H4 (cell line): ENCODE measurements at places on chromosomes 6 and 20.

DNA sequence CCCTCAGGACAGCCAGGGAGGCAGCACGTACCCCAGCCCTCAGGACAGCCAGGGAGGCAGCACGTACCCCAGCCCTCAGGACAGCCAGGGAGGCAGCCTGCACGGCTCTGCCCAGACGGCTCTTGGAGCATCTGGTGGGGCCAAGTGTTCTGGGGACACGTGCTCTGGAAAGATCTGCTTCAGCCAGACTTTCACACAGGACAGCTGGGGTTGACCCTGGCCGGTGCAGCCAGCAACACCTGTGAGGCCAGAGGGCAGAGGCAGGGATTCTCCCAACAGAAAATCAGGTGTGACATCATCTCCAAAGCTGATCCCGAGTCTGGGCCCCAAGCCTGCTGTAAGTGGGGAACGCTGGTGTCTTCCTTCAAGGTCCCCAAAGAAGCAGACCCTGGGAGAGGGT lies 55.5 kb upstream of the SLCO4A1 start:
- DNase-seq = no peak

- no peak for DNase-seq
Measured at GRCh38 chr20:18614244-18614643, 26.4 kb downstream of the DTD1 start.

GRCh38 chr6:5215799-5216198 lies 45.0 kb downstream of the LYRM4 start:
- DNase-seq = no peak

DNA sequence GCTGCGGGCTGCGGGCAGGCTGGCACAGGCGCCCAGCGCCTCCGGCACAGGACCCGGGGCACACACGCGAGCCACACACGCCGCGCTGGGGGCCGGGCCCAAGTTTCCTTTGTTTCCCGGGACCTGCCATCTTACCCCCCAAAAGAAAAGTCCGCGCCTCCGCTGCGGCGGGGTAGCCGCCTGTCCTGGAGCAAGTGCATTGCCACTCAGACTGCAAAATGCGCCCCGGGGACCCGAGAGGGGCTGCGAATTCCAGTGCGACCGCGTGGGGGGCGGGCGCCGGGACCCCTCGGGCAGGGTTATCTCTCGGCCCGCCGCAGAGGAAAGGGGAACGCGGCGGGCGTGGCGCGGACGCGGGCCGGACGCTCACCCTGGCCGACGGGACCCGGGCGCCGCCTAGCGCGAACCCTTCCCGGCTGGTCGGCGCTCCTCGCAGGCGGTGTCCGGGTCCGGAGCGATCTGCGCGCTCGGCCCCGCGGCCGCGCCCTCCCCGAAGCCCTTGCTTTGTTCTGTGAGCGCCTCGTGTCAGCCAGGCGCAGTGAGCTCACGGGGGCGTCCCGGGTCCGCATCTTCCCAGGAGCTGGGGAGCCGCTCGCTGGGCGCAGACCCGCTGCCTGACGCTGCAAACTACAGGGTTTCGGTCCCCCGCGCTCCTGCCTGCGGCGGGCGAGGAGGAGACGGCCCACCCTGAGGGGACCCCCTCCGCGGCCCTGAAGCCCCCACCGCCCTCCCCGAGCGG lies 639 bp upstream of the CD24 start:
- DNase-seq = no peak

GRCh38 chr6:20252311-20252710 lies 40.0 kb upstream of the MBOAT1 start:
- DNase-seq = no peak

- DNase-seq = no peak
Measured at GRCh38 chr6:37926661-37927060, 107.1 kb downstream of the ZFAND3 start.

DNA sequence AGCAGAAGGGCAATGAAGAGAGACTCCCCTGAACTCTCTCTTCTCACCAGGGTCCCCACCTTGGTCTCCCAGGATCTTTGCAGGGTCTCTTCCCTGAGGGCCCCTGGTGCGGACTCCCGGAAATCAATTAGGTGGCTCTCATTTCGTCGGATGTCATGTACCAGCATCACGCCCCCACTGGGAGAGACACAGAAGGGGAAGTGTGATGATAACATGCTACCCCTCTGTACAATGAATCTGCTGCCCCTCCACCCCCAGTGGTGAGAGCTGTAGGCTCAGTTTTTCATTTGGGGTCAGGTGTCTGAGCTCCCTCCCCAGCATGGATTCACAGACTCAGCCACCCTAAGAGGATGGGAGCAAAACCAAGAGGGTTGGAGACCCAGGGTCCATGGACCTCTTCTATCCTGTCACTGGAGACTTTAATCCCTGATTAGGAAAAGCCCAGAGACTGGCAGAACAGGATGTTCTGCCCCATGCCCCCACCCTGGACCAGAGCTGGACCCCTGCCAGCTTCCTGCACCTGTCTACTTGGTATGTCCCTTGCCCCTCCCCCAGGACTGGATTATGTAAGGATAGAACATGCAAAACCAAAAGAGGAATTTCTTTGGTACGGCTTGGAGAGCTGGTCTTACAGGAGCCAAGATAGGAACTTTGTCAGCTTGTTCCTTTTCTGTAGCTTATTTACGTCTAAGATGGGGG lies 11.1 kb downstream of the GGT7 start:
- no peak for DNase-seq

- no peak for DNase-seq
Measured at GRCh38 chr20:32634041-32634805, 39.5 kb downstream of the C20orf203 start.

GRCh38 chr20:2814076-2814475 lies 711 bp upstream of the C20orf141 start:
- DNase-seq = no peak

DNA sequence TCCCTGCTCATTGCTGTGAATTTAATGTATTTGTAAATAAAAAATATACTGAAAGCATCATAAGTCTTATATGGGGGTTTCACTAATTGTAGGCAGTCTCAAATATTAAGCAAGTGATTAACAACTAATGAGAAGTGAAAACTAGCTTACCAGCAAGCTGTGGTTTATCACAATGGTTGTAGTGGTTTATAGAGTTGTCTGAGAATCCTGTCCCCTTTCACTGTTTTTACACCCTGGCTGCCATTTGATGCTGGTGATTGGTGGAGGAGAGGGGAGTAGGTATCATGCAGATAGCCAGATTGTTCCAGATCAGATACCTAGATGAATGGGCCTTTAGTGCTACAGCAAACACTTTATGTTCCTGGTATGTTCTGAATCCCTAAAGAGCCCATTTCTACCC lies 6.0 kb downstream of the MKKS start:
- no peak for DNase-seq

DNA sequence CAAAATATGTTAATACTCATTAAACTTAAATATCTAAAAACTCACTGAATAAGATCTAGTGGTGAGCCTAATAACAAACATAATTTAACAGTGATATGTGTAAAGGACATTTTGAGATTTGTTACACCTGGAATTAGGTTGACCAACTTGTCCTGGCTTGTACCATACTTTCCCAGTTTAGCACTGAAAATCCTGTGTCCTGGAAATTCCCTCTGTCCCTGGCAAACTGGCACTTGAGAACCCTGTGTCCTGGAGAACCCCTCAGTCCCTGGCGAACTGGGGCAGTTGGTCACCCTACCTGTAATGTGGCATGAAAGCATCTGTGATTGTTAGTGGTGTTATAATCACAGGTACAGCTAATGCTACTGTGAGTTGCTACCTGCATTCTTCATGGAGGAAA lies 6.9 kb upstream of the PRND start:
- DNase-seq = no peak
